Activated CD8-positive, alpha-beta memory T cell treated with anti-CD3 and anti-CD28 coated beads for 1 hour (primary cell): ENCODE measurements at places on chromosomes 7 and 10.

DNA sequence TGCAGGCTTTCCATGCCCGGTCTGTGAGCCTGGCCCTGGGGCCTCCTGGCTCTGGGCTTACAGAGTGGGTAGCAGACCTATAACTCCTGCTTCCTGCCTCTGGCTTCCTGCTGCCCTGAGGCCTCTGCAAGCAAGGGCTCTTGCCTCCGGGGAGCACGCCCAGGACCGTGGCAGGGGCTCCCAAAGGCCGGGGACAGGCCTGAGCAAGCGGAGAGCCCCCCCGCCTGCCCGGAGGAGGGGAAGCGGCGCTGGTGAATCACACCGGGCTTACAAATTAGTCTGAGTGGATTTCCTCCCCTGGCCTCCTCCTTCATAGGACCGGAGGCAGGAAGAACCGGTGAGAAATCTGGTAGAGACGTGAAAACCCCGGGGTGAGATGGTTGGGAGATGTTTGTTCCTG is 1.5 kb upstream of the MYL10 start:
- no peak for DNase-seq

DNA sequence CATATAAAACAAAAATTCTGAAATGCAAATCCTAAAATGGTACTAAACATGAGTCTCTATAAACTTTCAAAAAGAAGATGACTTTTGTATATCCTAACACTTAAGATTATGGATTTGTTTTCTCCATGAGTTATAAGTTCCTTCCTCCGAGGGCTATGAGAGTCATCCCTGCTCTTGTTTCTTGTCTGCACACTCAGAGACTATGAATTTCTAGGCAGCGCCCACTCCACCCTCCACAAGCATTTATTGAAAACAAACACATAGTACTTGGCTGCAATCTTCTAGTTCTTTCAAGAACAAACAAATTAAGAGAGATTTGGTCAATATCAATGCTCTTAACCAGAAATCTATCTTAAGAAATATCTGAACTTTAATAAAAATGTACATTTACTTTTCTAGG is 211.7 kb downstream of the DKK1 start:
- DNase-seq: no peak

DNA sequence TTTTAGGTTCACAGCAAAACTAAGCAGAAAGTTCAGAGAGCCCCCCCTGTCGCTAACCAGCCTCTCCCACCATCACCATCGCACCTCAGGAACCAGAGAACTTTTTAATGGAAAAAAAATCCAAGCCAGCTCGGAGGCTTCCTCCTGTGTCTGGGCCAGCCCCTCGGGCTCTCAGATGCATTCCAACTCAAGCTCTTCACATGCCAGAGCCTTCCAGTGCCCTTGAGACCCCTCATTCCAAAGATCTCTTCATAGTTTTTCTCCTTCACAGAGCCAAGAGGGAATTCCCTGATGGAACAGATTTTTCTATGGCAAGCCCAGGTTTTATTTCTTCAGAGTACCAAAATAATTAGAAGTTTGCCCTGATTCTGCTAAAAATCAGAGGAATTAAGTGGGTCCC is 153.4 kb upstream of the LANCL2 start:
- DNase-seq: no peak

DNA sequence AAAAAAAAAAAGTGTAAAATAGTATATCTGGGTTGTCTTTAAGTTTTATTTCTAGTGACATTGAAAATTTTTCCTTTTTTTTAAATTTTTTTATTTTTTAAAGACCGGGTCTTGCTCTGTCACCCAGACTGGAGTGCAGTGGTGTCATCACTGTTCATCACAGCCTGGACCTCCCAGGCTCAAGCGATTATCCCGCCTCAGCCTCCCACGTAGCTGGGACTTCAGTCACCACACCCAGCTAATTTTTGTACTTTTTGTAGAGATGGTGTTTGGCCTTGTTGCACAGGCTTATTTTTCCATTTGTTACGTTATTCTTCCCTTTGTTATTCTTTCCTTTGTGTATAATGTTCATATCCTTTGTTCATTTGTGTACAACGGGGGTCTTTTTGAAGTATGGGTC is 30.1 kb downstream of the TSPAN14 start:
- no peak for DNase-seq

GRCh38 chr7:100901921-100902332 is 6.2 kb upstream of the ACHE start:
- DNase-seq: no peak

GRCh38 chr7:78760620-78761355 is 692.7 kb downstream of the MAGI2 start:
- DNase-seq: no peak

DNA sequence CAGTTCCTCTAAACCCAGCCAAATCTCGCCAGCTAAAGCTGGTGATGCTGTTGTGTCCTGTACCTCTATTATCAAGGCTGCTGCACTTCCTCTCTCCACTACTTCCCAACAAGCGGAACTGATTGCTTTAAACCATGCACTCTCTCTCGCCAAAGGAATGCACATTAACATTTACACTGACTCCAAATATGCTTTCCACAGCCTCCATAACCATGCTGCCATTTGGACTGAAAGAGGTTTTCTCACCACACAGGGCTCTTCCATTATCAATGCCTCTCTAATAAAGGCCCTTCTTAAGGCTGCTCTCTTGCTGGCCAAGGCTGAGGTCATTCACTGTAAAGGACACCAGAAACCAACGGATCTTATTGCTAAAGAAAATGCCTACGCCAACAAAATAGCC is 11.4 kb upstream of the LRRC61 start:
- DNase-seq: no peak

GRCh38 chr10:80917636-80918035 is 379.9 kb downstream of the SH2D4B start:
- DNase-seq: no peak

DNA sequence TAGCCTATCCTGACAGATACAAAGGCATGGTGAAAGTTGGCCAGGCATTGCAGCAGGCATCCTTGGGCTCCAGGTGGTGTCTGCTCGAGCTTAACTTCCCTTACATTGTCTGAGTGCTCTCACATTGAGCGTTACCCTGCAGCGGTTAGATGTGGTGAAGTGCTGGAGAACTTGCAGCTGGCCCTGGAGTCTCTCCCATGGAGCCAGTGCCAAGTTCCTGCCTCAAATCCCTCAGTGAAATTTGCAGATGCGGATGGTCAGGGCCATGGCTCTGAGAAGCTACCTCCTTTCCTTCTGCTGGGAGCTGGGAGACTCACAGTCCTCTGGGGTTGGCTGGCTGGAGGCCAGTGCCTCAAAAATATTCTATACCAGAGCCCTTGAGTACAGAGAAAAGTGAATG is 3.3 kb upstream of the ZNF746 start:
- DNase-seq: no peak

GRCh38 chr10:74490551-74490950 is 335.8 kb upstream of the KAT6B start:
- DNase-seq: no peak

DNA sequence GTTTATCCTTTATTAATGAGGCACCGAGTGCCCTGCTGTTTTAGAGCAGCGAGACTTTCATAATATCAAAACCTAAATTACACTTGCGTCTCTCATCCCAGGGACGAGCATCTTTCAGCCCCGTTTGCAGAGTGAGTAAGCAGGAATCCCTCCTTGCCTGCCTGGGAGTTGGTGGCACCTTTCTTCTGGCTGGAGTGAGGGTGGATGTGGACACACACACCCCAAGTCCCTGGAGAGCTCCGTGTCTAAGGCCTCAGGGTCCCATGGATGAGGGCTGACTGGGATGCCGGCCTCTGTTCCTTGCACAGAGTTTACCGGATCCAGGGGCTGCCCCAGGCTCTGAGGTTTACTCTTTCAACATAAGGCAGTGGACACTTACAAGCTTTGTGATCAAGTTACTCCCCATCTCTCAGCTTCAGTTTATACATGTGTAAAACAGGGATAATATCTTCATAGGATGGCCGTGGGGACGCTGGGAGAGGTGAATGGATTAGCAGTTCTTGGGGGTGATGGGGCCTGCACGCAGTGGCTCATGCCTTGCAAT is 24.5 kb downstream of the POLL start:
- no peak for DNase-seq
